Stimulated activated CD4-positive, alpha-beta T cell treated with anti-CD3 and anti-CD28 coated beads, Interleukin-1b, Interleukin-23, amount 100 ng/mL, for 48 hours (primary cell): ENCODE measurements at places on chromosomes 2 and 18.

- no peak for DNase-seq
Measured at GRCh38 chr2:202429164-202429980, 53.2 kb downstream of the BMPR2 start.

- no peak for DNase-seq
Measured at GRCh38 chr18:27964811-27965210, 212.1 kb downstream of the CDH2 start.

DNA sequence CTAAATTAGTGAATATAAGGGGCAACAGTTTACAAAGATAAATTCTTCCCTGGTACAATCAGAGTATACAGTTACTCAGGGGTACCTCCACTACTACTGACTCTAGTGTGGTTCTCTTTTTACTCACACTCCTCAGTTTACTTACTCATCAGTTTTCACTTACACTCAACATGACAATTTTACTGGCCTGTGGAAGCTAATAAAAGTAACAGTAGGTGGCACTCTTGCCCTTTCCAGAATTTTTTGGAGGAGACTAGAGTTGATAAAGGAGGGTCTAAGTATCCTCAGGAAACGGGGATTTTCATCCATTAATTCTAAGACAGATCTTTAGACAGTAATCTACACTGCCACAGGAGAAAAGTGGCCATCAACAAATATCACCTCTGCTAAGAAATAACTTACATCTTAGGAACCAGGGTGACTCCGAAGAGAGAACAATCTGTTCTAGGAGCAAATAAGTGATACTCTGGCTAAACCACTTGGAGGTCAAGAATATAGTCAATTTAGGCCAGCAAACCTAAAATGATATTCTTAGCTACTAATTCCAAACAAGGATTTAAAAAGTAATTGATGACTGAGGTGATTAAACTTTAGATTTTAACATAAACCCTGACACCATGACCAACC, 61.3 kb downstream of the ATL2 start:
- no peak for DNase-seq

DNA sequence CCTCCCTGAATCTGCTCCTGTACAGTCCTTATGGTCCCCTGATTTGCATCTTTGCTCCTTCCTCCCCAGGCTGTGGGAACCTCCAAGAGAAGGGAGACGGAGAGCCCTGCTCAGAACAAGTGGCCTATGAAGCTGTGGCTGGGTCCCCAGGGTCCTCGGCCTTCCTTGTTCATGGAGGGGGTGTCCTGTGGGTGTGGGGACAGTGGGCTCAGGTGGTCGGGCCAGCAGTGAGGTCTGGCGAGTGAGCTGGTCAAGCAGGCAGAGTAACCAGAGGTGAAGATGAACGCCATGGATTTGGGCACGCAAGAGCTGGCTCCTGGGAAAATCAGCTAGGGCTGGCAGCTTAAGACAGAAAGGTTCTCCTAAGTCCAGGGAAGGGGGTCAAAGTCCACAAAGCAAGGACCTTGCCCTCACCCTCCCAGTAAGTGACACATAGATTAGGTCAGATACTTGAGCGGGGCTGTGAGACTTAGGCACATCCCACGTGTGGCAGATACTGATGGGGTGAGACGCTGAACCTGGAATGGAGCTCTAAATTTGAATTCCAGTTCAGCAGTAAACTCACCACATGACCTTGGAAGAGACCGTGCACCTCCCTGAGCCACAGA, 24.8 kb downstream of the GNLY start:
- DNase-seq: no peak

- no peak for DNase-seq
Measured at GRCh38 chr2:227439214-227439613, 32.7 kb upstream of the AGFG1 start.

DNA sequence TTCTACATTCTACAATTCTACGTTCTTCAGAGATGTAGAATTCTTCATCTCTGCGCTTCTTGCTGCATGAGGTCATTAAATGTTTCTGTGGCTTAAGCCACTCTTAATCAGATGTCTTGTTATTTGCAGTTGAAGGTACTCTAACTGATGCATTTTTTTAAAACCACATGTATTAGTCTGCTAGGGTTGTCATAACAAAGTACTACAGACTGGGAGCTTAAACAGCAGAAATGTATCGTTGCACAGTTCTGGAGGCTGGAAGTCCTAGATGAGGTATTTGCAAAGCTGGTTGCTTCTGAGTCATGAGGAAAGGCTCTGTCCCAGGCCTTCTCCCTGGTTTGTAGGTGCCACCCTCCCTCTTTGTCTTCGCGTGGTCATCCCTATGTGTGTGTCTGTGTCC, 176.3 kb upstream of the GLI2 start:
- DNase-seq: no peak

GRCh38 chr2:15841776-15842560, 98.4 kb upstream of the MYCN start:
- no peak for DNase-seq

DNA sequence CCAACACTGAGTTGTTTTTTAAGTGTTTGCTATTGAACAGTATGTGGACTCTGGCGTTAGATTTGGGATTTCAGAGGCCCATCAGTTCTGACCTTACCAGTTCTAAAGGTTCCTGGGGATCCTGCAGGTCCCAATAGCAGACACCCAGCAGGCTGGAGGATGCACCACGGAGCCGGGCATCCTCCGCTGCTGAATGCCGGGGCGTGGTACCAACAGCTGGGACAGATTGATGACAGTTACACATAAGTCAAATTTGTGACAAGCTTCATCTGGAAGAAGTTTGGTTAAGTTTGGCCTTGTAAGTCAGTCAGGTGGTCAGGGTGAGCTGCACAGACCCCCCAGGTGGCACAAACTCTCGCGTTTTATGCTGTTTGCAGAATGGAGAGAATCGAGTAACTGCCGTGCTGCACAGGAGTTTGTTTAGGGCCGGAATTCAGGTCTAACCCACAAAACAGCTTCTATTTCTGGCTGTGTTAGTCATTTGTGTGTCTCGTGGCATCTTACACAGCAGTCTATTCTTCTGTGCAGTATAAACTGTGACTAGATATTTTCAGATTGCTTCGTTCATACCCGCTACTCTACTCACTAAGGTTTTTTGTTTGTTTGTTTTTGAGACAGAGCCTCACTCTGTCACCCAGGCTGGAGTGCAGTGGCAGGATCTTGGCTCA, 19.2 kb downstream of the CTDP1 start:
- DNase-seq: no peak

DNA sequence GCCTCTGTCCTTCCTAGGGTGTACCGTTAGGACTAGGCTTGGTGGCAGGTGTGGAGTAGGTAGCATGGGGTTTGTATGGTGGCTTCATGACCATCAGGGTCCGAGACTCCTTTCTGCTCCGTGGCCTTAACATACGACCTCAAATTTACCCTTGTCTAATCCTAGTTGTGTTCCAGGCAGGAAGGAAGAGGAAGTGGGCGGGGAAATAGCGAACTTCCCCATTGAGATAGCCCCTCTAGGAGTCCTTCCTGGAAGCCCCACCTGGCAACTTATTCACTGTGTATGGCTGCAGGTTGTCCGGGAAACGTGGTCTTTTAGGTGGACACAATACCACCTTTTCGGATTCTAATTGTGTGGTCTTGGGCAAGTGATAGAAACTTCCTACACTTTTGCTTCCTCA, 9.3 kb downstream of the CD8A start:
- no peak for DNase-seq

GRCh38 chr2:108922141-108922915, 66.7 kb downstream of the EDAR start:
- no peak for DNase-seq

- peak; percentile 32 for DNase-seq
Measured at GRCh38 chr2:172962824-172963223, 112.8 kb upstream of the MAP3K20 start.

DNA sequence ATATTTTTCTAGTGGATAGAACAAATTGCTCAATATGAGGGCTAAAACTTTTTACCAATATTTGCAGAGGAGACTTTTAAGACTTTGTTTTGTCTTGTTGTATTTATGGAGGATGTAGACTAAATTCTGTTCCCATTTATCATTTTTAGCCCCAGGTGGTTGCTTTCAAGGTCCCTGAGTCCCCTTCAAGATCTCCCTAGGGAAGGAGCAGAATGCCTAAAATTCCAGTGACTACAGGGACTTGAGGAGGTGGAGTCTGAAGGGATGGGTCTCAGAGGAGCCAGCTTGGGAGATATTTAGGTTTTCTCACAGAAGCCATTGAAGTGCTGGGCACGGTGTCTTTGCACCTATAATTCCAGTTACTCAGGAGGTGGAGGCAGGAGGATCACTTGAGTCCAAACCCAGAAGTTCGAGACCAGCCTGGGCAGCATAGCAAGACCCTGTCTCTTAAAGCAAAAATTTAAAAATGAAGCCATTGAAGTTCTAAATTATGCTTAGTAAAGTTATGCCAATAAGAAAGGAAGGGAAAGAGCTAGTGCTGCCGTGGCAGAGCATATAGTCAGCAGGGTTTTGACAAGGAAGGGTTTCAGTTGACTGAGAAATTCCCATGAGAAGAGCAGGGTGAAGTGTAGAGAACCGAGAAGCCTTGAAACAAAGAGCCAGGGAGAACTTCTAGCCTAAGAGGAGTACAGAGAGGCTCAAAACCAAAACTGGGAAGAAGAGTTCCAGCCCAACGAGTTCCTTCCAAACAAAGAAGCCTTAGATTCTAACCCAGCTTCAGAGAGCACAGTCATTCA, 43.4 kb downstream of the COMMD1 start:
- no peak for DNase-seq

DNA sequence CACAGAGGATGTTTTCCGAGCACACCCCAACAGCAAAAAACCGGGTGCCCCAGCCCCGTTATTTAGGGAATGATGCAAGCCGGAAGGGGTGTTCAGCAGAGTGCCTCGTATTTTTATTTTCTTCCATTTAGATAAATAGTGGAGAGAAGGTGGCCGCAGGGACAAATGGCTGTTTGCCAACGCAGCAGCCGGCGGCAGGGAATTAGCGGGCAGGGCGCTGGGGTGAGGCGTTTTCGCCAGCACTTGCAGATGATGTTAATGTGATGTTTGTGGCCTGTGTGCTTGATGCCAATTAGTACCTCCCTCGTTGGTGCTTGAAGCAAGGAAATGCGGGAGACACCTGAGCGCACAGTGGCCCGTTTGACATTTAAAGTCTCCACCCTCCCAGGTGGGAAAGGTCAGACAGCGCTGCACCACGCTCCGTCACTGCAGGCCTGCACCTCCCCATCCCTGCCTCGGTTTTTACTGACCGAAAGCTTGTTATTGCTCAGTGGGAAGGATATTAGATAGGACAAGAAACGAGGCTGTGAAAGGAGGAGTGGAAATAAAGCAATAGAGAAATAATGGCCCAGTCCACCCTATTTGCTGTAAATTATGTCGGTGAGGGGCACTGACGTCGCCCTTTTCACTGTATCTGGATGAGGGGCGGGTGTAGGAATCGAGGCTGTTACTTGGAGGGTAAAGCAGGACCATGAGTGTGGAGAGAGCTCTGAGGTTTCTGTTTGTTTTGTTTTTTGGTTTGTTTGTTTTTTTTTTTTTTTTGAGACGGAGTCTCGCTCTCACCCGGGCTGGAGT, 39.1 kb downstream of the NFATC1 start:
- DNase-seq: no peak

DNA sequence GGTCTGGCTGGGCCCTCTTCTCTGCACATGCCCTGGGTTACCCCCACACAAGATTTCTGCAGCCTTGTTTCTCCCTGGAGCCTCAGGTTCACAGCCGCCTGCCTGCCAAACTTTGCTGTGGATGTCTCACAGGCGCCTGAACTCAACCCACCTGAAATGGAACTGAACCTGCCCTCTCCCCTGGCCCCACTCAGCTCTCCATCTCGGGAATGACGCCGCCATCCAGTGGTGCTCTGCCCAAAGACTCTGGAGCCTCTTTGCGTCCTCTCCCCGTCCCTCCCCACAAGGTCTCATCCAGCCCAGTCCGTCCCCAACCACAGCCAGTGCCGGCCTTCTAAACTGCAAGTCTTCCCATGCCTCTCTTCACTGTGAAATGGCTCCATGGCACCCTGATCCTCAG, 29.1 kb downstream of the EMX1 start:
- no peak for DNase-seq

GRCh38 chr2:129069875-129070594, 751.4 kb upstream of the HS6ST1 start:
- no peak for DNase-seq

GRCh38 chr18:36757081-36757480, 71.7 kb downstream of the TPGS2 start:
- no peak for DNase-seq

GRCh38 chr2:187168720-187169713, 279.0 kb downstream of the CALCRL start:
- DNase-seq: no peak

- DNase-seq: no peak
Measured at GRCh38 chr18:60149316-60149715, 223.3 kb downstream of the MC4R start.

DNA sequence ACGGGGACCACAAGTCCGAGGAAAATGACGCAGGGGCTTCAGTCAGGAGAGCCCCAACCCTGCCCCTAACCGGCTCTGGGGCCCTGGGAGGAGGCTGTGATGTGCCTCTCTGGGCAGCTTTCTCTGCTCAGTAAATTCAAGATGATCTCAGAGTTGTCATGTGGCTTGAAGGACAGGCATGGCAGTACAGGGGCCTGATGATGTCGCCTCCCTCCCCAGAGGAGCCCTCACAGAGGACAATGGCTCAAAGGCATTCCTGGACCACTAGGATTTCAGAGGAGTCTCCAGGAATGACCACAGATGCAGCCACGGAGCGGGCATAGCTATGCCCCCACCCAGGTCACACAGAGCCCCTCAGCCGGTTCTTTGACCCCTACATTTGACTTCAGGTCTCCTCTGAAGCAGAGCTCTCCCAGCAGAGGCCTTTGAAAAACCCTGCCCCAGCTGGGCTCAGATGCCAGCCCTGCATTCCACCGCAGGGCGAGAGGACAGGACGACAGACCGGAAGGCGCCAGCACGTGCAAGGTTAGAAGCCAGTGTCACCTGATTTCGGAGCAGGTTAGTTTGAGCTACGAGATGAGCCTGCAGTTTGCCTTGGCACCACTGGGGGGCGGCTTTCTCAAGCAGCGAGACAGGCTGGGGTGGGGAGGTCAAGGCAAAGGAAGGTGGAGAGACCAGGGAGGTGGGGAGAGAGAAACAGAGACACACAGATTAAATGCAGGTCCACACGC, 39.2 kb downstream of the BIN1 start:
- peak; percentile 73 for DNase-seq

GRCh38 chr18:3722649-3723433, 272.9 kb downstream of the TGIF1 start:
- no peak for DNase-seq

GRCh38 chr2:136985044-136985443, 219.7 kb downstream of the THSD7B start:
- no peak for DNase-seq

- DNase-seq: no peak
Measured at GRCh38 chr2:96336873-96337272, 1.3 kb downstream of the NCAPH start.

GRCh38 chr2:9778012-9778411, 65.3 kb upstream of the TAF1B start:
- DNase-seq: peak; percentile 34

GRCh38 chr2:112606547-112606946, 22.1 kb downstream of the CHCHD5 start:
- no peak for DNase-seq
